Central memory CD8-positive, alpha-beta T cell (primary cell): ENCODE measurements at places on chromosomes 2 and 18.

DNA sequence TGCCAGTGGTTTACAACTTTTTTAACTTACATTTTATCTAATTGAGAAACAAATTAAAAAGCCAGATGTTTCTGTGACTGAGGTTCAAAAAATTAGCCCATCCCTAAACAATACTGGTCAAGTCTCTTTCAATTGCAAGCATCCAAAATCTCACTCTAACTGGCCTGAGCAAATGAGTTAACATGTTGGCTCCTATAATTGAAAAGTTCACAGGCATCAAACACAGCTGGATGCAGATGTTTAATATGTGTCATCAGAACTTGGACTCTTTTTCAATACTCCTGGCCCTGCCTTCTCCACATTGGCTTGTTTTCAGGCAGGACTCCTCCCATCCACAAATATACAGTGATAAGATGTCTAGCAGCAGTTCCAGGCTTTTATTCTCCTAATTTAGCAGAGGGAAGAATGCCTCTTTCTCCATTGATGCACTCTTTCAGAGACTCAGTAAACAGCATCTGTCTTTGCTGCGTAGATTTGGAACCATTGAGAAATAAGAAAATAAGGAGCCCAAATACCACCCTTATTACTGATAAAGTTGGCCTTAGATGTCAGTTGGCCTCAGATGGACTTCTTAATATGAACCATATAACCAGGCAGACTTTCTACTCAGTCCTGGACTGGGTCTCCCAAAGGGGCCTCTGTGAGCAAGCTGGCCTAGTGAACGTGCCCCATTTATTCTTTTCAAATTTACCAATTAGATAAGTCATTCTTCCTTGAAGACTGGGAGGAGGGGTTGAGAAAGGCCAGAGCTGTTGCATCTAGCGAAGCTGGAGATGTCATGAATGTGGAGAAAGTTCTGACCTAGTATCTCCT is 30.4 kb upstream of the FN1 start:
- H3K4me3 ChIP-seq, result no peak overlapping the region
- peaks cover 20% of the 10 kb centered on the region for H3K27me3 ChIP-seq
- no peak for DNase-seq
- H3K27ac ChIP-seq, result no peak overlapping the region
- H3K4me1 ChIP-seq, result no peaks in the 10 kb centered on the region

GRCh38 chr18:57915865-57916582 is 112.9 kb upstream of the ATP8B1 start:
- H3K27me3 ChIP-seq, result peaks cover under 1% of the 10 kb centered on the region
- no peak overlapping the region for H3K27ac ChIP-seq
- no peak for DNase-seq
- no peaks in the 10 kb centered on the region for H3K36me3 ChIP-seq
- no peak overlapping the region for H3K4me3 ChIP-seq

- H3K27ac ChIP-seq, result no peak overlapping the region
- no peak overlapping the region for H3K4me3 ChIP-seq
- H3K27me3 ChIP-seq, result no peaks in the 10 kb centered on the region
- peaks cover 9% of the 10 kb centered on the region for H3K36me3 ChIP-seq
These were observed 19.0 kb downstream of the DNPEP start for GRCh38 chr2:219368690-219369191.

- H3K36me3 ChIP-seq, result peaks cover 44% of the 10 kb centered on the region
- peaks cover 35% of the 10 kb centered on the region for H3K4me1 ChIP-seq
- DNase-seq, result no peak
- no peak overlapping the region for H3K27ac ChIP-seq
- H3K4me3 ChIP-seq, result no peak overlapping the region
These were observed 1.7 kb downstream of the FOSL2 start for GRCh38 chr2:28394331-28394877.

- H3K27ac ChIP-seq, result no peak overlapping the region
- H3K27me3 ChIP-seq, result peaks cover 5% of the 10 kb centered on the region
- no peaks in the 10 kb centered on the region for H3K4me1 ChIP-seq
- H3K4me3 ChIP-seq, result no peak overlapping the region
- no peak for DNase-seq
- H3K36me3 ChIP-seq, result no peaks in the 10 kb centered on the region
These were observed 111.8 kb downstream of the EPB41L3 start for GRCh38 chr18:5431836-5432575.

DNA sequence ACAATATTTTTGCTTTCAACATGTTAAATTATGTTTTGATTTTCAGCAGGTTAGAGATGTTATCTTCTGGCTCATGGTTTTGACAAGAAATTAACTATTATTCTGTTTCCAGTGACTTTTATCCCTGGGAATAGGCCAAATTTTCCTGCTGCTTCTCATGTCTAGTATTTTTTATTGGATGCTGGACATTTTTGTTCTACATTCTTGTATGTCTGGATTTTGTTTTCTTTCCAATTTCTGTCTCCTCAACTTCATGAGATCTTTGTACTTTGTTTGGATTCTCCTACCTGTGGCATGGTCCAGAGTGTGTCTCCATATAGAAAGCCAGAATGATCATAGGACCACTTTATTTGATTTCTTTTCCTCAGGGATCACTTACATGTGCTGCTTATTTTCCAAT is 33.1 kb upstream of the MYO1B start:
- no peak overlapping the region for H3K4me3 ChIP-seq

- H3K27me3 ChIP-seq, result no peaks in the 10 kb centered on the region
- H3K36me3 ChIP-seq, result no peaks in the 10 kb centered on the region
- no peak overlapping the region for H3K27ac ChIP-seq
These were observed 49.0 kb upstream of the TMEM87B start for GRCh38 chr2:112006076-112006410.

GRCh38 chr18:63236406-63236805 is 83.2 kb downstream of the BCL2 start:
- no peak overlapping the region for H3K4me3 ChIP-seq
- peaks cover 12% of the 10 kb centered on the region for H3K36me3 ChIP-seq
- H3K27ac ChIP-seq, result peak overlapping the region; percentile 84
- peaks cover 41% of the 10 kb centered on the region for H3K4me1 ChIP-seq

DNA sequence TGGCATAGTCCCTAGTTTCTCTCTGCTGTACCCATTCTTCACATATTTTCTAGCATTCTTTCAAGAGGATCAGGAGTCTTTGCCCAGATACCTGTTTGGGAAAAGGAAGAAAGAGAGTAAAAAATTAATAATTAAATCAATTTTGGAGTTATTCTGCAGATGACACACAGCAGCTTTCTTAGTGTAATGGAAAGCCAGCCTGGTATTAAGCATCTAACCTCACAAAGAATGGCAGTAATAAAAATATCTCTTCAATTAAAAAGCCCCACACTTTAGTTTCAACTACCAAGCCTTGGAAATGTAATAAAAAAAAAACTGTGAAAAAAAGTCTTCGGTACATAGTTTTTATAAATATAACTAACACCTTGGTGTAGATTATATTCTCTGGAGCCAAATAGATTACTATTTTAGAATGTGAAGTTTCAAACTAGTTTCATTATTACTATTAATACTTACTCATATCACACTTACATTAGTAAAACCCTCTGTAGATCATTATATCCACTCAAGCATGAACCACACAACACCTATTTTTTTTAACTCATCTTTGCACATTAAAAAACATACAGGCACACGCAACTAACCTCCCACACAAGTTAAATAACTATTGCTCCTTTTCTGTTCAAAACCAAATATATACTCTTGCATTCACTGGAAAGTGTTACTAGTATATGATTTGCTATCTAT is 90.9 kb downstream of the GPD2 start:
- H3K36me3 ChIP-seq, result no peaks in the 10 kb centered on the region
- no peaks in the 10 kb centered on the region for H3K27me3 ChIP-seq
- no peaks in the 10 kb centered on the region for H3K4me1 ChIP-seq
- no peak overlapping the region for H3K27ac ChIP-seq
- no peak for DNase-seq

DNA sequence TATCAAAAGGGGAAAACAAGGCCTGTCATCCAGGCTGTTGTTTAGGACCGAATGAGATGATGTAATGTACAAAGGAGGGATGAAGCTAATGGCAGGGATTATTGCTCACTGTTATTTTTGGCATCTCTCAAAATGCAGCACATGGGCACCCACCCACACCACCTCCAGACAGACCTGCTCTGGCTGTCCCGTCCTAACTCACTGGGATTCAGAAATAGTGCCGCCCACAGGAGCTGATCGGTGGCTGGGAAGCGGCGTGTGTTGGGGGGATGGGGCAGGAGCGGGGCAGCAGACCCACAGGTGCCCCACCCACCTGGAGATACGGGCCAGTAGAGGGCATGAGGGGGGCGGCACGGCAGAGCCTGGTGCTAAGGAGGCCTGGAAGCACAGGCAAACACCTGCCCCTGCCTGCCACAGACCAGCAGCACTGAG is 52.2 kb downstream of the CRACDL start:
- no peak overlapping the region for H3K4me3 ChIP-seq
- H3K36me3 ChIP-seq, result peaks cover 2% of the 10 kb centered on the region
- H3K27ac ChIP-seq, result no peak overlapping the region
- no peaks in the 10 kb centered on the region for H3K4me1 ChIP-seq
- no peak for DNase-seq

GRCh38 chr18:77108001-77108692 is 24.4 kb downstream of the MBP start:
- H3K27me3 ChIP-seq, result no peaks in the 10 kb centered on the region
- peaks cover 97% of the 10 kb centered on the region for H3K4me1 ChIP-seq
- H3K4me3 ChIP-seq, result peak overlapping the region; percentile 63
- peaks cover 44% of the 10 kb centered on the region for H3K36me3 ChIP-seq

DNA sequence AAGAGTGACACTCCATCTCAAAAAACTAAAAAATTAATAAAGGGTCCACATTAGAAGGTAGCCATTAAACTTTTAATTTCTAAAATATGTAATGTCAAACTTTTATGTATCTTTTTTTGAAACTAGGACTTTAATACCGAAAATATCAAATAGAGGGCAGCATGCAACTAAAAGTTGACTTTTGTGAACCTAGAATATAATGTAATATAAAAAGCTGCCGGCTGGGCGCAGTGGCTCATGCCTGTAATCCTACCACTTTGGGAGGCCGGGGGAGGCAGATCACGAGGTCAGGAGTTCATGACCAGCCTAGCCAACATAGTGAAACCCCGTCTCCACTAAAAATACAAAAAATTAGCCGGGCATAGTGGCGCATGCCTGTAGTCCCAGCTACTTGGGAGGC is 62.8 kb downstream of the INO80D start:
- H3K4me1 ChIP-seq, result no peaks in the 10 kb centered on the region
- H3K27ac ChIP-seq, result no peak overlapping the region
- DNase-seq, result no peak

DNA sequence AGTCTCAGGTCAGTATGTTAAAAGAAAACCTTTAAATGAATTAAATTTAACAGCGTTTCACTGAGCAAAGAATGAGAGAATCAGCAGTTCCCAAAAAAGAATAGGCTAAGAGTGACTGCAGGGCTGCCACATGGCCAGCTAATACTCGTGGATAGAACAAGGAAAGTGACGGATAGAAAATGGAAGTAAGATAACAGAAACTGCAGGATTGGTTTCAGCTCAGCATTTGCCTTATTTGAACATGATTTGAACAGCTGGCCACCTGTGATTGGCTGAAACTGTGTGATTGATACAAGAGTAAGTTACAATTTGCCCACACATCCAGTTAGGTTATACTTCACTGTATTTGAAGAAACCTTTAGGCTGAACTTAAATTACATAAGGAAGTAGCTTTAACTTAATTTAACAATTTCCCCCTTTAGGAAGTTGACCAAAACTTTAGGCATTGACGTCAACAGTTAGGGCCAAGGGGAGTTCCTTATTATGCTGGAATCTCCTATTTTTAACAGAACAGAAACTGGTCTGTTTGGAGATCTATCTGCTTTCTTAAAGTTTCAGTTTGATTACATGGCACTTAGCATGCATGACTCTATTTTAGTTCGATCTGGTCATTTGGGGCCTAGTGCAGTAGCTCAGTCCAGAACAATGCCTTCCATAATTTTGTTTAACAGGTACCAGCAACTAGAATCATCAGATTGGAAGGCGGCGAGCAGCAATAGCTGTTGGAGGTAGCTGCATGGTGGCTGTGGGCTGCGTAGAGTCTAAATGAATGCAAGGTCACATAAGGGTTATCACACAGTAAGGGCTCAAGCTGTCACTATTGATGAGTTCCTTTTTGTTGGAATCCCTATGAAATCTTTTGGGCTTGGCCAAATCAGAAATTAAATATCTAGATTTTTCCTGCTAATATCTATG is 143.4 kb downstream of the TRIM43 start:
- peaks cover 73% of the 10 kb centered on the region for H3K27me3 ChIP-seq
- no peaks in the 10 kb centered on the region for H3K36me3 ChIP-seq
- no peak for DNase-seq
- no peak overlapping the region for H3K4me3 ChIP-seq
- no peaks in the 10 kb centered on the region for H3K4me1 ChIP-seq
- no peak overlapping the region for H3K27ac ChIP-seq

GRCh38 chr2:168156661-168157060 is 90.7 kb downstream of the STK39 start:
- no peak overlapping the region for H3K4me3 ChIP-seq
- H3K4me1 ChIP-seq, result peaks cover 39% of the 10 kb centered on the region
- H3K27me3 ChIP-seq, result no peaks in the 10 kb centered on the region

DNA sequence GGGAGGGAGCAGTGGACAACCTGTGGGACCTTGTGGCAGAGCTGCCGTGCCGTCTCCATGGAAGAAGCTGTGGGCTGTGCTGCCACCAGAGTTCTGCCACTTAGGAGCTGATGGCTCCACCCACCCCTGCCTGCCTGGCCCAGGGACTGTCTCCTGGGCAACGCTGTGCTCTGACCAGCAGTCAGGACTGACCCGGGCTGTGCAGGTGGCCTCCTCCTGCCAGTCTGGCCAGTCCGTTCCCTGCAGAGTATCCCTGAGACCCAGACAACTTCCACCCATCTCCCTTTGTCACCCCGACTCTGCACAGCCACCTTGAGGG is 12.8 kb downstream of the ASIC4 start:
- peaks cover 1% of the 10 kb centered on the region for H3K36me3 ChIP-seq
- peaks cover 2% of the 10 kb centered on the region for H3K4me1 ChIP-seq
- H3K27ac ChIP-seq, result no peak overlapping the region
- no peak overlapping the region for H3K4me3 ChIP-seq

DNA sequence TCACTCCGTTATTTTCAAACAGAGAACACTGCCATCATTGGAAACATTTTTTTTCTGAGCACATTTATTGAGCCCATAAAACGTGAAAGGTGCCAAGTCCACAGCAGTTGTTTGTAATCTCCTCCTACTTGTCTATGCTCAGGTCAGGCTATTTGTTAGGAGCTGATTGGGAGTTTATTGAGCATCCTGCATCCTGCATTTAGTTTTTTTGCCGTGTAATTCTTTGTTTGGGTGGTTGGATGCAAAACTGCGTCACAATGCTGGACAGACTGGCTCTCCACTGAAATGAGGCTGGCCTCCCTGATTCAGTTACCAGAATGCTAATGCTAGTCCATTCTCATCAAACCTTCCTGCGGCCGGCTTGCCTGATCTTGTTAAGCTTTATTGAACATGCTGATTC is 71.4 kb downstream of the RAPGEF4 start:
- no peaks in the 10 kb centered on the region for H3K36me3 ChIP-seq
- DNase-seq, result no peak
- H3K27ac ChIP-seq, result no peak overlapping the region
- H3K27me3 ChIP-seq, result peaks cover 11% of the 10 kb centered on the region
- H3K4me1 ChIP-seq, result no peaks in the 10 kb centered on the region

DNA sequence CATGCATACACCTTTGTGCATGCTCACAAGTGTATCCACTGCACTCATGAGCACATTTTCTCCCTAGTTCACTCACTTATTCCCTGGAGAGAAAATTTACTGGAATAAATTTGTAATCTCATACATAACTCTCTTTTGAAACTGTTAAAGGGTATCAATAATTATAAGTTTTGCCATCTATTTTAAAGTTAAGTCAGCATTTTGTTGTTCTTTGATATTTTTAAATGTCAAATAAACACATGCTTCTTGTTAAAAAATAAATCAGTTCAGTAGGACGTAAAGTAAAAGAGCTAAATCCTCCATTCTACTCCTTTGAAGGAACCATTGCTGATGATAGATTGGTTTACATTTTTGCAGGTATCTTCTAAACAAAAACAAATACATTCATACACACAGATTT is 522.1 kb downstream of the NR4A2 start:
- no peak overlapping the region for H3K27ac ChIP-seq
- no peak overlapping the region for H3K4me3 ChIP-seq
- no peak for DNase-seq
- H3K36me3 ChIP-seq, result no peaks in the 10 kb centered on the region
